Activated CD4-positive, alpha-beta T cell treated with anti-CD3 and anti-CD28 coated beads for 36 hours (primary cell): ENCODE measurements at places on chromosomes 3 and 15. TPM values are rescaled to one million over a fixed set of nuclear protein-coding genes. Genes with fewer than 3 reads are reported as not detected.

- DNase-seq: peak; percentile 93
- H3K36me3 ChIP-seq: peaks cover 31% of the 10 kb centered on the region
- H3K27me3 ChIP-seq: no peaks in the 10 kb centered on the region
- peak within 1 kb of the TSS; percentile 91 for H3K4me3 ChIP-seq
- peak within 1 kb of the TSS; percentile 95 for H3K27ac ChIP-seq
Measured at GRCh38 chr15:43329960-43330779, at the start of gene LCMT2. LCMT2 (minus strand) TSS chr15:43330573; CDS start chr15:43330489, 84 bp downstream.

- H3K4me1 ChIP-seq: peaks cover 11% of the 10 kb centered on the region
- no peaks in the 10 kb centered on the region for H3K36me3 ChIP-seq
- DNase-seq: no peak
- no peak overlapping the region for H3K4me3 ChIP-seq
Measured at GRCh38 chr3:50661321-50661837, 13.3 kb upstream of the DOCK3 start.

Gene DGKG
- 0.71 TPM for total RNA-seq

DNA sequence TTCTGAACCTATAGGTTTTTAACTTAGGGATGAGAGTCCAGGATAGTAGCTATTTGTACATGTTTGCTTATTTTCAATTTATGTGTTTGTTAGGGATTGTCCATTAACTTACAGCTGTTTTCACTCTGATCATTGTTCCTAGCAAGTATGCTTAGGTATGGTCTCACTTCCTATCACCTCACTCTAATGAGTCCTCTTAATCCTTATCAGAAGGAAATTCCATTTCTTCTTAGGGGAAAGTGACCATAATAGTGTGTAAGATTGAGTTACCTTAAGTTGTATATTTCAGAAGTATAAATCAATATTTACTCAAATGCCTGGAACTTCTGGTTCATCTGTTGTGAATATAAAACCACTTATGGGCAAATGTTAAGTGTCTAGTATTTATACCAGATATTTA is 53.0 kb downstream of the PIAS1 start:
- H3K36me3 ChIP-seq: peaks cover 33% of the 10 kb centered on the region
- no peaks in the 10 kb centered on the region for H3K27me3 ChIP-seq
- H3K27ac ChIP-seq: no peak overlapping the region
- H3K4me1 ChIP-seq: peaks cover 45% of the 10 kb centered on the region
- H3K4me3 ChIP-seq: no peak overlapping the region
- no peak for DNase-seq

Gene CLDN16
- total RNA-seq: not detected

DNA sequence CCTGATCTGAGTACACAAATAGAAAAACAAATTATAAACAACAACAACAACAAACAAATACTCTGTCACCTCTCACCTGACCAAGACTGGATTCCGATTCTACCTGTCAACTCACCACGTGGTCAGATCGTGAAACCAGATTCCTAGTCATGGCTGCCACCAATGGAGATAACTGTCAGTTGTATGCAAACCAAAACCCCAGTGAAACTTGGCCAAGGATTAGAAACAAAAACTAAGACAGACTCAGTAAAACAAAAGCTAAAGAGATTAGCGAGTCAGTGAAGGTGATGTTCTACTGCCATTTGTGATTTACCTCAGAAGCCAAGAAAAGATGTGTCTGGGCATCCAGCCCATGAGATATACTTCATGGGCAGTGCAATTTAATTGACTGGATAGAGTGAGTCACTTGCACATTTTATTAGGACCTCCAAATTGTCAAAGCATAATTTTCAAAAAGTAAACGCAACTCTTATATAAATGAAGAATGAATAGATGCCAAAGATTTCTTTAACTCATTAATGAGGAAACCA is 31.1 kb downstream of the PHLDB2 start:
- no peak overlapping the region for H3K27ac ChIP-seq
- H3K4me3 ChIP-seq: no peak overlapping the region
- no peaks in the 10 kb centered on the region for H3K36me3 ChIP-seq
- DNase-seq: no peak
- no peaks in the 10 kb centered on the region for H3K4me1 ChIP-seq
- H3K27me3 ChIP-seq: no peaks in the 10 kb centered on the region

DNA sequence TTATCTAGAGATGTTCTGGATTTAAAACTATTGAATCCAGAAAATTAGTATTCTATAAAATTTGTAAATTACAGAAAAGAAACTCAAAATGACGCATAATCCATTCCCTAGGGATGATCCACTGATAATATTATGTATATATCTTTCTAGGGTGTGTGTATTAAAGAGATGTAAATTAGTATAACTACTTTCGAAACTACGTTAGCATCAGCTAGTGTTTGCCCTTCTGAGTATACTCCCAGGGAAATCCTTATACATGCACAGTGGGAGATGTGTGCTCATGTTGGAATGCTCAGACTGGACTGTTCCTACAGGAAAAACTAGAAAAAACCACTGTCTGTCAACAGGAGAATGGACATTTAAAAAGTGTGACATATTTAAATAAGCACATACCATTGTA is 36.4 kb downstream of the ACAA1 start:
- peaks cover 1% of the 10 kb centered on the region for H3K36me3 ChIP-seq
- no peaks in the 10 kb centered on the region for H3K4me1 ChIP-seq
- H3K4me3 ChIP-seq: no peak overlapping the region

DNA sequence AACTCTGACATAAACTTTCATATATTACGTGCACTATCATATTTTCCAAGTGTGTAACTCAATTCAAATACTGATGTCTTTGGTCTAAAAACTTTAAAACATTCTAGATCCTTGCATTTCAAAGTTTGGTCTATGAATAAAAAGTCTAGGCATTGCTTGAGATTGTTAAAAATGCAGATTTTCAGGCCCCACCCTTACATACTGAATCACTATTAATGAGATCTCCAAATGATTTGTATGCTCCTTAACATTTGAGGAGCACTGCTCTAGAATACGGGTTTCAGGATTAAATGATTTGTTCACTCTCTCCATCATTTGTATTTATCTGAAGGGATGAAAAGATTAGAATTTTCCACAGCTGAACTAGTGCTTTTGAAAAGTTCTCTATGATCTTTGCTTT is 202.9 kb downstream of the KBTBD8 start:
- no peaks in the 10 kb centered on the region for H3K4me1 ChIP-seq
- H3K4me3 ChIP-seq: no peak overlapping the region
- H3K27ac ChIP-seq: no peak overlapping the region
- H3K27me3 ChIP-seq: no peaks in the 10 kb centered on the region

DNA sequence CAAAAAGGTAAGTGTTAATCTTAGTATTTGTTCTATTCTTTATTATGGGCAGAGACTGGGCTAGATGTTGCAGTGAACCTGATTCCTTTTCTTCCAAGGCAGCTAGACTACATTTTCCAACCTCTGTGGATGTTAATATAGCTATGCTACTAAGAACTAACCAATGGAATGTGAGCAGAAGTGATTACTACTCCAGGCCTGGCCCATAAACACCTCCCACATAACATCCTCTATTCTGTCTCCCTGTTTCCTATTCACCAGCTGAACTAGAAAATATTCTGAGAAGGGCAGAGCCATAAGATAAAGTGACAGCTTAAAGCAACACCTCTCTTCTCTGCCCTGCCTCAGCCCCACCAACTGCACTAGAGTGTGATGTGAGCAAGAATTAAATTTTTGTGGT is 29.4 kb downstream of the CD200R1L start:
- DNase-seq: no peak
- H3K36me3 ChIP-seq: no peaks in the 10 kb centered on the region
- no peaks in the 10 kb centered on the region for H3K27me3 ChIP-seq
- H3K4me1 ChIP-seq: peaks cover 9% of the 10 kb centered on the region
- H3K27ac ChIP-seq: no peak overlapping the region

DNA sequence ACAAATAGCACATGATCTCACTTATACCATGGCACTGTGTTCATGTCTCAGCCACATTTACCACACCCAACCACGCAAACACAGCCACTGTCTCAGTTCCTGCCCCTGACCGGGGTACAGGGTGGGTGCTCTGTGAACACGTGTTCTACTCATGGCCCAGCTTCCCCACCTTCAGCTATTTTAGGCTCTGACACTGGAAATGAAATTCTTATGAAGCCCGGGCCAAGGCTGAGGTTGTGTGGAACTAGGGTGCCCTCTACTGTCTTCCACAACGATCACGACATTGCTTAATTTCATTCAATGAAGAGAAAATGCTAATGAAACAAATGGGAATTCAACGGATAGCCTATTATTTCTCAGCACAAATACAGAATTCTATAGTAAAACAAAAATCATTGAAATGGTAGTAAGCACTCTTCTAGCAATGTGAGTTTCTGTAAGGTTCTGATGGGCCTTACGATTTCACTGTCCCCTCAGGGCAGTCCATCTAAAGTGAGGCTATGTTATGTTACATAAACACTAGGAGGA is 2.1 kb upstream of the GABRA5 start:
- DNase-seq: peak; percentile 39
- peaks cover 31% of the 10 kb centered on the region for H3K27me3 ChIP-seq
- no peaks in the 10 kb centered on the region for H3K36me3 ChIP-seq
- no peaks in the 10 kb centered on the region for H3K4me1 ChIP-seq

DNA sequence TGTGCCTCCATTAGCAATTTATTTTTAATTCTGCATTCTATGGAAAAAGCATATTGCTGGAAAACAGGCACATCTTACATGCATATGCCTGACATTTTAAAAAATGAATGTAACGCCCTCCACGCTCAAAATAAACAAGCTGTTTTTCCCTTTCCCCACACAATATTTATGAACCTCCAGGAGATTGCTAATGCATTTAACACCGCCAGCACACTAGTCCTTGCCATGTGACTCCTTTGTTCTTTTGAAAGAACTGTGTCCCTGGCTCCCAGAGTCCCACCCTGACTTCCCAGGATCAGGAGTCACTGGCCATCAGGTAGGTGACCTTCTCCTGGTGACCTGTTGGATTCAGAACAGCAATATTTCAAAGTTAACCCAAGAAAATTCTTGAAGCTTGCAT is 571.2 kb upstream of the CFAP20DC start:
- no peak overlapping the region for H3K27ac ChIP-seq
- DNase-seq: no peak
- H3K4me3 ChIP-seq: no peak overlapping the region
- H3K4me1 ChIP-seq: peaks cover 3% of the 10 kb centered on the region

DNA sequence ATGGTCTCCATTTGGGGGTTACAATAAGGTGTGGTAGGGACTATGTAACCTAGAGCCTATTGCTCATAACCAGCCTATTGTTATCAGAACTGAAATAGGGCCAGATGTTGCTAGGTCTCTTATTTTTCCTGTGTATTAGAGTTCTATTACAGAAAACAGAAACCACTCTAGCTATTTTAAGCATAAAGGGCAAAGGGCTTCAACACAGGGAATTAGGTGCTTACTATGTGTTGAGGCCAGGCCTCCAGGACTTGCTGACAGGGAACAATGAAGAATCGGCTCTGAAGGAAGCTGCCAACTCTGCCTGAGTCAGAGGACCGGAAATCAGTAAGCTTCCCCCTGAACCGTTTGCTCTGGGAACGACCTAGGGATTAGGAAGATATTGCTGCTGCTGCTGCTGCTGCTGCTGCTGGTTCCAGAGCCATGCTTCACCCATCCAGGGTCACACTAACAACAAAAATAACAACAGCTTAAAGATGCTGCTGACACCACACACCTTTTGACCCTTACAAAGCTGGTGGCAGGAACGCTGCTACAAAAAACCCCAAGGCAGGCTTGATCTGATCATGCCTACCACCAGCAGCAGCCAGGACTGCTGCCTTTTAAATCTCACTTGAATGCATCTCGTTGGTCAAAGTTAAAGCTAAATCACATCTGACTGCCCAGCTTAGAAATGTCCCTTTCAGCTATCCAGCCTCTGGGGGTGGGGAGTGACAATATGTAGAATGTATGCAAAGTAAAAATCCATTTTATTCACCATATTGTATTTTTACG is 276.9 kb upstream of the IL12A start:
- no peak overlapping the region for H3K27ac ChIP-seq
- no peaks in the 10 kb centered on the region for H3K4me1 ChIP-seq
